ENCODE measurements at places on chromosomes 7 and 10.

GRCh38 chr10:70191161-70191971 is 21.1 kb upstream of the SAR1A start:
- DNase-seq, result no peak

DNA sequence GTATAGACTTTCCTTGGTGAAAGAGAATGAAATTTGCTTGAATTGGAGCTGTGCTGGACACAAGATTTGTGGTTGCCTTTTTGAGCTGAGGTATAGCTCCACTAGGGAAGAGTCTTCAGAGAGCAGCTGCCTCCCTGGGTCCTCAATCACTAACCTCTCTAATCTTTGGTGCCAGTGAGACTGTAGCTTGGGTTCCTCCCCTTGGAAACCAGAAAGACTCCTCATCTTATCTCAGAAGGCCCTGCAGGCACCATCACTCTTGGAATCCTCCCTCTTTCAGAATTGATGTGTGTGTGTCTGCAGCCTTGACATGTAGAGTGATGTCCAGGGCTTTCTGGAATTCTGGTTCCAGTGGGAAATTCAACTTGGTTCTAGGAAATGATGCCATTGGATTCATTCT is 426.5 kb downstream of the RPS24 start:
- DNase-seq, result no peak

DNA sequence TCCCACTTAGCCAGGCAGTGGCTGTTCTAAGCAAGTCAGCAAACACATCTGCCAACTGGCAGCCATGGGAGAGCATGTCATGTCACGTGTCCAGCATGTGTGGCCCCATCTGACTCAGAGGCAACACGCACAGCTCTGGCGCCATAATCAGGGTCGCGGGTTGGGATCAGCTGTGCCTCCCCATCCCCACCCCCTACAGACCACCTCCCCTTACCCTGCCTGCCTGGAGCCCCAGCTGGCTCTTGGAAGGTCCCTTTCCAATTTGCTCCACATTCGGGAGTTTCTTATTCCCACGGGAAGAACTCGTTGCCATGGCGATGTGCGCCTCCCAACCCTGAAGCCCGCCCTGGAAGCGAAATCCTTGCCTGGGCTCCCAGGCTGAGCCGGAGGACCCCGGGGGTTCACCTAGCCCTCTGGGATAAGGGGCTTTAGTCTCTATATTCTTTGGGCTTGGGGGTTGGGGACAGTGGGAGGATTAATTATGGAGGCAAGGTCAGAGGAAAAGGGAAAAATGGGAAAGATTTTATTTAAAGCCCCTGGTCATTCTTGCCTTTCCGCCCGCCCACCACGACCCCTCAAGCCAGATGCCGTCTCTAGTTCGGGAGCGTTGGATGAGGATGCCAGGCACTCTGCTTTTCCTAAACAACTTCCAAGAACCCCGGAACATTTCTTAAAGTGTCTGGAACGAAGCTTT is 283.7 kb downstream of the ZEB1 start:
- DNase-seq, result peak; percentile 65

DNA sequence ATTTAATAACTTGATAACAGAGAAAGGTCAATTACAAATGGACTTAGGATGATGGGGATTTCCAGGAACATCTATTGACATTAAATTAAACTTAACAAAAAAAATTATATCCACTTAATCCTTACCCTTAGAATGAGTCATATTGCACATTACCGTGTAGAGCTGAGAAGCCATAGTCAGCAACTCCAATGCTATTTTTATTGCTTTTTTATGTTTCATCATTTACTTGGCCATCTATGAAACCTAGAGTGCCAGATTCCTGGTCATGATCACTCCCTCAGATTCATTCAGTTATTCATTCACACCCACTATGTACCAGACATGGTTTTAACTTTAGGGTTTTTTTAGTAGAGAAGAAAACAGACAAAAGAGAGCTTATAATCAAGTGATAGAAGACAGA is 1180.4 kb downstream of the CNTNAP2 start:
- no peak for DNase-seq

DNA sequence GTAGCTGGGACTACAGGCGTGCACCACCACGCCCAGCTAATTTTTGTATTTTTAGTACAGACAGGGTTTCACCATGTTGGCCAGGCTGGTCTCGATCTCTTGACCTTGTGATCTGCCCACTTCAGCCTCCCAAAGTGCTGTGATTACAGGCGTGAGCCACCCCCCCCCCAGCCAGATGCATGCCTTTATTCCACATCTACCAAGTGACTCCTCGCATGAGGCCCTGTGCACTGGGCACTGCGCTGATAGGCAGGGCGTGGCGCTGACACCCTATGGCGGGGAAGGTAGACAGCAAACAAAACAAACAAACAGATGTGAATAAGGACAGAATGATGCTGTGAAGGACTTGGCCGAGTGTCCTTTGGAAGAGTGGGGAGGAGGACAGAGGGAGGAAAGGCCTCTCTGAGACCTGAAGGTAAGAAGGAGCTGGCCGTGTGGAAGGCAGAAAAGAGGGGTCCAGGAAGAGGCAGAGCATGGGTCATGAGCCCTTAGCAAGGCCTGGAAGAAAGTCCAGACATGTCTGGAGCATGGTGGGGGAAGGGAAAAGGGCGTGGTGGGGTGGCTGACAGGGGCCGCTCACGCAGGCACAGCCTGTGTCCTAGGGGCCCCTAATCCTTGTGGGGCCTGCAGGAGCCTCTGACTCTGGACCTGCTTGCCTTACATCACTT is 47.5 kb upstream of the CACUL1 start:
- DNase-seq, result no peak

DNA sequence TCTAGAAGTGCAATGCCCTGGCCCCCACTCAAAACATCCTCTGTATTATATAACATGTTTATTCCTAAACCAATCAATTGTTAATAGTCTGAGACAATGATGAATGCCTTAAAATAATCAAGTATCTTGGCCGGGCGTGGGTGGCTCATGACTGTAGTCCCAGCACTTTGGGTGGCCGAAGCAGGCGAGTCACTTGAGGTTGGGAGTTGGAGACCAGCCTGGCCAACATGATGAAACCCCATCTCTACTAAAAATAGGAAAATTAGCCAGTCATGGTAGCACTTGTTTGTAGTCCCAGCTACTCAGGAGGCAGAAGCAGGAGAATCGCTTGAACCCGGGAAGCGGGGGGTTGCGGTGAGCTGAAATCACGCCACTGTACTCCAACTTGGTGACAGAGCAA is 29.4 kb upstream of the CACNA2D1 start:
- no peak for DNase-seq

- DNase-seq, result no peak
Observed at GRCh38 chr10:33938001-33938400, 603.5 kb upstream of the NRP1 start.
